BJ (cell line): ENCODE measurements at places on chromosomes 12 and 14.

- DNase-seq = no peak
These were observed 103.5 kb downstream of the RPAP3 start for GRCh38 chr12:47602325-47602724.

- DNase-seq = peak; percentile 24
These were observed 5.5 kb upstream of the SLC7A7 start for GRCh38 chr14:22820731-22821130.

GRCh38 chr12:131430158-131430742 is 280.6 kb upstream of the SFSWAP start:
- DNase-seq = no peak

DNA sequence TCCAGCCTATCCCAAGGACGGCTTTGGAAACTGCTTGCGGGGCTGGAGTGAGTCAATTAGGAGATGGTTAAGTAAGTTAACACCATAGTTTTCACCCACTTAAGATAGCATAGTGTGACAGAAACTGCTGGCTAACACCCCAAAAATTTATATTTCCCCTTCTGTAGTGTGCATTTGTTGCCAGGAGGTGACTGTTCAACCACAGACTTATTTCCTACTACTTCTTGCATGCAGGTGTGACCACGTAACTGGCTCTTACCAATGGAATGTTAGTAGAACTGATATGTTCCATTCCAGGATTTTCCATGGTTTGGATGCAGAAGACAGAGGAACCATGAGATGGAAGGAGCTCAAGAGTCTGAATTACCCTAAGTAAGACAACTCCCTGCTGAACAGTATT is 52.9 kb upstream of the SLC35F4 start:
- DNase-seq = no peak

GRCh38 chr14:37599507-37600368 is 4.3 kb downstream of the TTC6 start:
- no peak for DNase-seq

DNA sequence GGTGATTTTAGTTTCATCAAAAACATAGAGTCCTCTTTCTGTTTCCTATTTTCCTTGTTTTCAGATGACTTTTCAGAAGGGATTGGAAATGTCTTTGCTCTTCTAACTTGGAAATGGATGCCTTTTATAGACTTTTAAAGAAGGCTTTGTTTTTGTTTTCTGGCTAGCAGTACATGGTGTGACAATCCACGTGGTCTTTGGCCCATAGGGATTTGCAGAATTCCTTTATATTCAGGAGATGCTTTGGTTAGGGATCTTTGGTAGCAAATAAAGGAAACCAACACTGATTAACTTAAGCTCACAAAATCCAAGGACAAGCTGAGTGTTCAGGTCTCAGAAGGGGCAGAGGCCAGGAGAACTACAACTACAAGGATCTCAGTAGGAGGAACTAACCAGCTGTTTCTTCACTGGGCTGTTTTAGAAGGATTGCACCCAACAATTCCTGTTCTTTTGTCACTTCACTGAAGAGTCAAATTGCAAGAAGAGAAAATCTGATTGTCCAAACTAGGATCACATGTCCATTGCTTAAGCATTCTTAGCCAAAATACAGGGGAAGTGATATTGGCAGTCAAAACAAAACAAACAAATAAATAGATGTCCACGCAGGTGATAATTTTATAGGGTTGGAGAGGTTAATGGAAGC is 58.6 kb upstream of the MANSC4 start:
- no peak for DNase-seq

GRCh38 chr12:11347810-11348209 is 37.6 kb upstream of the PRB4 start:
- no peak for DNase-seq

DNA sequence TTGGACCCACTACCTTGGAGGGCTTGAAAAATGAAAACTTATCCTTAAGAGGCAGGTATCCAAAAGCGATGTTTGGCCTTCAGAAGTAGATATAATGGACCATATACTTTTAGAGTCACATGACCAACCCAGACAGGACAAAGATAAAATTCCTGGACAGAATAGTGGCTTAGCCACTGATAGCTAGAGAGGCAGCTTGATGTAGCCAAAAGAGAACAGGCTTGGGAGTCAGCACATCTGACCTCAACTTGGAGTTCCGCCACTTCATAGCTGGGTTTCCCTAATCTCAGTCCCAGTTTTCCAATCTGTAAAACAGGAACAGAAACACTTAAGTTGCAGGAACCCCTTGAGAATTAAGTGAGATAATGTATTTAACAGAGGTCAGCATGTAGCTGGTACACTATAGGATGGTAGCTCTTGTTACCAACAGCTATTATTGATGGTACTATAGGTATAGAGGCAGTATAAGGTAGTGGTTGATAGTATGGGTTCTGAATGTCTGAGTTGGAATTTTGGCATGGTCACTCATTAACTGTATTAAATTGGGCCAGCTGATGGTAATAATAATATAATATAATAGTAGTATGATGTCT is 63.2 kb upstream of the USP44 start:
- DNase-seq = no peak

- DNase-seq = no peak
These were observed 51.3 kb downstream of the SCARB1 start for GRCh38 chr12:124812356-124812755.

DNA sequence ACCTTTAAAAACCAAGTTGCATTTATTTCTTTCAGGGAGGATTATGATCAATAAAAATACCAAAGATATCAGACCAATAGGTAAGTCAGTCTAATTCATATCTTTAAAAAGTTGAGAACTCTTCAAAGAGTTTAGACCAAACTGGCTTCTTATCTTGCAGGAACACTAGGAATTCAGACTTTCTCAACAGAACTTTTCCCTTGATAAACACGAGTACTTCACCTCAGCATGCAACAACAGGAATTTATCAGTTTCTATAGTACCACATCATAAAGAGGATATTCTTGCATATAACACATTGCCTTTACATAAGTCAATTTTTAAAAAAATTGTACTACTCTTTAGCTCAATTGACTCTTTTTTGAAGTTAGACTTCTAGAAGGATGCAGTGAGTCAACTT is 68.2 kb downstream of the DNAI7 start:
- no peak for DNase-seq

GRCh38 chr14:104362761-104363605 is 216.6 kb upstream of the C14orf180 start:
- no peak for DNase-seq

DNA sequence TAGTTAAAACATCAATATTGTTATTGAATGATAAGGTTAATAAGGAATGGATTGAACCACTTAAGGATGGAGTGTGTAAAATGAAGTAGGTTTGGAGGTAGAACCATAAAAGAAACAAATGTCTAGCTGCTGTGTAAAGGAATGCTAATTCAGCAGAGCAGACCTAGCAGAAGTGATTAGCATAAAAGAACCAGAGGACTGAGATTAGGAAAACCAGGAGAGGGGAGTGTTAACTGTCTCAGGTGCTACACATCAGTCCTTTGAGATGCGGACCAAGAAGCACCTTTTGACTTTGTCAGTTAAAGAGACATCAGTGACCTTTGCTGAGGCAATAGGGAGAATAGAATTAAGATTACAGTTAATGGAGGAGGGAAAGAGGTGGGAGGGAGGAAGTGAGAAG is 84.5 kb downstream of the PLEKHA5 start:
- no peak for DNase-seq

- DNase-seq = peak; percentile 75
These were observed 80.5 kb upstream of the PCED1B start for GRCh38 chr12:46998811-46999368.

DNA sequence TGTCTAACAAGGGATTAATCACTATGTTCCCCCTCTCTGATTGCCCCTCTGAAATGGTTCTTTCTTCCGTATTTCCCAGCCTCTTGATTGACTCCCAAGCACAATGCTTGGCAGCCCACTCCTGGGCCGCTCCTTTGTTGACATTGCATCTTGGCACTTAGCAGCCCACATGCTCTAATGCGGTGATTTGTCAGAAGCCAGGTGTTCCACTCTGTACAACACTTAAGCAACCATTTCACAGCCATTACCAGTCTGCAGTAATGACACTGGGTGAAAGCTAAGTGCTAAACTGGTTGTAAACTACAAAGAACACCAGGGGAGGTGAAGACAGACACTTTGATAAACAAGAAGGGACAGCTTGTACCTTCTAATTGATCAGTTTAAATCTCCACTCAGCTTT is 353.5 kb downstream of the TMEM132D start:
- no peak for DNase-seq

DNA sequence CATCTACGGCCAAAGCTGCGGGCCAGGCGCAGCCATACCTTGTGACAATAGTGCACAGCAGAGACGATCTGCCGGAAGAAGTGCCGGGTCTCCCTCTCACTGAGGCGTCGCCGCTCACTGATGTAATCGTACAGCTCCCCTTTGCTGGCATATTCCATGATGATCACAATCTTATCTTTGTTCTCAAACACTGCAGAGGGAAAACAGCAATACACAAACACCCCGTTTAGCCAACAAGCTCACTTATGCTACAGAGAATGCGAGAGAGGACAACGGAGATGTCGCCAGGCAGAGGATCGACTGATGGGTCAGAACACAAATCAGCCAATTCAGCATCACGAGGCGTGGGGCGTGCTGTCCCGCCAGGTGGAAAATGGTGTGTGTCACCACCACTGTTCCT is 52.1 kb downstream of the NUAK1 start:
- no peak for DNase-seq

DNA sequence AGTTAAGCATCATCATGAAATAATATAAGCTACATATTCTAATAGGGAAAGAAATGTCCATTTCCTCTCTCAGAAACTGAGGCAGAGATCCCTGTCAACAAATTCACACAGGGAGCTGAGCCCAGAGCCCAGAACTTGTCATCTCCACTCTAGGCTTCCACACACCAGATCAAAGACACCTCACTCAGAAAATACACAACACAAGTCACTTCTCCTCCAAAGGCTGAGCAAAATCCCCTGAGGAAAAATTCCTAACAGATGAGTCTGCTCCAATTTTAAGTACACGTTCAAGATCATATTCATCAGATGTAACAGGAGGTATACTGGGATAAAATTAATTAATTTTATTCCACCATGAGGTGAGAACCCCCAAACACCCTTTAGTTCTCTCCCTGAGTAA is 227.3 kb downstream of the DPF3 start:
- DNase-seq = peak; percentile 73

DNA sequence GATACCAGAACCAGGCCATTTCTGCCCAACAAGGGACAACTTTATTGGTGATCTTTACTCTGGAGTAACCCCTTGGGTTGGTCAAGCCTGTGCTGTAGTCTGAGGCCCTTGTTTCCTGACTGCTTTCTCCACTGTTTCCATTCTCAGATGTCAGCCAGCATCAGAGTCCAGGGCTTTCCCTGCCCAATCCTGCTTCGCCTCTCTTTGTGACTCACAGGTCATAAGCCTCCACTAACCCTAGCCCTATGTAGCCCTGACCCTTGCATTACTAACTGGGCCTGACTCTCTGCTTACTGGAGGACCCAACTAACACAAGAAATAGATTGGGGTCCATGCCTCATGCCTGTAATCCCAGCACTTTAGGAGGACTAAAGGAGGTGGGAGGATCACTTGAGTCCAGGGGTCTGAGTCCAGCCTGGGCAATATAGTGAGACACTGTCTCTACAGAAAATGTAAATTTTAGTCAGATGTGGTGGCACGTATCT is 8.6 kb upstream of the SNRNP35 start:
- no peak for DNase-seq

GRCh38 chr12:82870771-82871377 is 184.2 kb downstream of the TMTC2 start:
- DNase-seq = no peak

DNA sequence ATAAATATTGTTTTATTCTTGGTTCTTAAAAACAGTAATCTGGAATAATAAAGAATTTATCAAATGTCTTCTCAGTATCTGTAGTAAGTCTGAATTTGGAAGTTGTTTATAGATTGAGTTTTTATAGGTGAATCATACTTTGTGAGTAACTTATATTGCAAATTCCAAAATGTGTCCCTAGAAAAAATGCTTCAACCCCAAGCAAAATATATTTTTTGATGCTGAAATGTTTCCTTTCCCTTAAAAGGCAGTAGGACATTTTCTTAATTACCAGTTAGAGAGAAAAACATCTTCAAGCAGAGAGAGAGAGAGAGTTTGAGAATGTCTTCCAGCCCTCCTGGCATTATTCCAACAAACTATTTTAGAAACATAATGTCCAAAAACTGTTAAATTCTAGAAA is 37.9 kb downstream of the PELI2 start:
- DNase-seq = no peak

DNA sequence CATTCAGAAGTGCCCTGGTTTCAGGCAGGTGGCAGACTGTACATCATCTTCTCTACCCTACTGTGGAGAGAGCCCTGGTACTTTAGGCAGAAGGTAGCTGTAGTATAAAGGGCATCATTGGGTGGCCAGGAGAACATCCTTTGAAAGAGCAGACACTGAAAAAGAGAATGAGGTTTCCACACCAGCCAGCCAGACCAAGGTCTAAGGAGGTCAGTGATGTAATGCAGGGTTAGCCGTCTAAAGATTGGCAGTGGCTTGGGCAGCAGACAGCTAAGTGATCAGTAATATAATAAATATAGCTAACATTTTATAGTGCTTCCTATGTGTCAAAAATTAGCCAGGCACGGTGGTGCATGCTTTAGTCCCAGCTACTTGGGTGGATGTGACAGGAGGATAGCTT is 12.0 kb downstream of the ZBTB25 start:
- DNase-seq = no peak

- DNase-seq = no peak
These were observed 8.1 kb upstream of the LHX5 start for GRCh38 chr12:113479590-113480335.

DNA sequence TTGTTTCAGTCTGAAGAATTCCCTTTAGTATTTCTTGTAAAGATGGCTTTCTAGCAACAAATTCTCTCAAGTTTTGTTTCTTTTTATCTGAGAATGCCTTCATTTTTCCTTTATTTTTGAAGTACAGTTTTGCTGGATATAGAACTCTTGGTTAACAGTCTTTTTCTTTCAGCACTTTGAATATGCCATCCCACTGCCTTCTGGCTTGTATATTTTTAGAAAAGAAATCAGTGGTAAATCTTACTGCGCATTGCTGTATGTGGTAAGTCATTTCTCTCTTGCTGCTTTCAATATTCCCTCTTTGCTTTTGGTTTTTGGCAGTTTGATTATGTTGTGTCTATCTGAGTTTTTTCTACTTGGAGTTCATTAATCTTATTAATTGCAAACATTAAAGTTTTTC is 16.8 kb upstream of the PPM1A start:
- no peak for DNase-seq
